ENCODE measurements at places on chromosomes 4 and X.

DNA sequence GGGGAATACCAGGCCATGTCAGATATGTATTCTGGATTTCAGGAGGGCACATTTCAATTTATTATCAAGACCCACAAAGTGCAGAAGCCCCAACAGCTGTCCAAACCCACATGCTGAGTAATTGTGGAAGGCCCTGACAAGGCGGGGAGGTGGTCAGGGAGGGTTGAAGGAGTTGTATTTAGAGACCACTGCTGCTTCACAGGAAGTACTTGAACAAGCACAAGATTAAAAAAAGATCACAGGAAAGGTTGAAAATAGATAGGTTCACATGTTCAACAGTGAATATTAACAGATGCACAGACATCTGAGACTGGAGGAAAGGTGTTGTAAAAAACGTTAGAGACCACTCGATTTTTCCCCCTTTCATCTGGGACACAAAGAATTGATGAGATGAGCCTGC is 17.9 kb downstream of the ATP8A1 start:
- DNase-seq, result no peak

DNA sequence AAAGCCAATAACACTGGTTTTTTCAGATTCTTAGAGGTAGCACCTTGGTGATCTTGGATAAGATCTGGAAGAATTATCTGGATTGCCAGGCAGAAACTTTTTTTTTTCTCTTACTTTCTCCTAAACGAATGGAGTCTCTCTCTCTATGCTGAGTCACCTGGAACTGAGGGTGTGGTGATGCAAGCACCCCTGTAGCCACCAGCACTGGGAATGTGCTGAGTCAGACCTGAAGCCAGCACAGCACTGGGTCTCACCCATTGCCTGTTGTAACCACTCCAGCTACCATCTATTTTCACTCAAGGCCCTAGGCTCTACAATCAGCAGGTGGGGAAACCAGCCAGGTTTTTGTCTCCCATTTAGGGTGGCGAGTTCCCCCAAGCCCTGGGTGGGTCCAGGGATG is 923.8 kb downstream of the RAPGEF2 start:
- no peak for DNase-seq

- DNase-seq, result no peak
Observed at GRCh38 chrX:68571610-68572311, 72.9 kb downstream of the YIPF6 start.

DNA sequence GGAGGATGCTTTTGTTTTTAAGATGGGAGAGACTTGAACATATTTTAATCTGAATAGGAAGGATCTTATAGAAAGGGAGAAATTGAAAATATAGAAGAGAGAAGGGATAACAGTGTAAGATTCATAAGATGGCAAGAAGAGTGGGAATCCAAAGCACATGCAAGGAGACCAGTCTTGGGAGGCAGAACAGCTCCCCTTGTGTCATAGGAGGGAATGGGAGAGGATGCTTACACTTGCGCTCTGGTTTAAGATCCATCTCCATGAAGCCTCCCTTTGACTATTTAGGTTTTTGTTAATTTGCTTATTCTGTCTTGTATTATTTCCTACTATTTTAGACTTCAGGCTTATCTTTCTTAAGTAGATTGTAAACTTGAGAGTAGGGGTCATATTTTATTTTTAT is 42.7 kb downstream of the KIF4A start:
- no peak for DNase-seq

GRCh38 chr4:22440999-22441398 is 74.9 kb downstream of the ADGRA3 start:
- DNase-seq, result no peak

- no peak for DNase-seq
Observed at GRCh38 chrX:148700021-148700420, 199.6 kb downstream of the AFF2 start.

- DNase-seq, result peak; percentile 62
Observed at GRCh38 chr4:153345012-153345981, 809 bp downstream of the MND1 start.

- DNase-seq, result no peak
Observed at GRCh38 chr4:84070289-84070688, 428.8 kb downstream of the NKX6-1 start.
